Cardiac fibroblast (primary cell): ENCODE measurements at places on chromosomes 3 and 15.

- DNase-seq = peak; percentile 37
Measured at GRCh38 chr3:5188419-5189221, 1.1 kb downstream of the EDEM1 start.

GRCh38 chr3:4271834-4272233 is 31.3 kb upstream of the SETMAR start:
- DNase-seq = peak; percentile 52

DNA sequence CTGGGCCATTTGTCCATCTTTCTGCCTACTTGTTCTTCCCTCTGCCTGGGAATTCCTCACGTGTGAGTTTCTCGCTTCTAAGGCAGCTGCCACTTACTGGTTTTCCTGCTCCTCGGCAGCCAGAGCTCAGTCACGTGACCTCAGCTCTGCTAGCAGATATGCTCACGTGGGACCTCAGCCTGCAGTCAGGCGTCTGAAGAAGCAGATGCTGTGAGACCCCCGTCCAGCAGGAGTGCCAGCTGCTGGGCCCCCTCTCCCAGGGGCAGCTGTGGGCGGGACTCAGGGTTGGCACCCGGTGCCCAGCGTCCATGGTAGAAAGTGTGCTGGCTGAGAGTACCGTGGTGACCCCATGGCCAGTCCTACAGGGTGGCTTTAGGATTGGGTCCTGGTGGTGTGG is 161.3 kb upstream of the TLE3 start:
- peak; percentile 45 for DNase-seq

- no peak for DNase-seq
Measured at GRCh38 chr15:71078506-71079207, 36.6 kb upstream of the THSD4 start.

- no peak for DNase-seq
Measured at GRCh38 chr3:46900356-46900755, 22.8 kb downstream of the PTH1R start.

GRCh38 chr3:166864473-166865467 is 515.3 kb downstream of the ZBBX start:
- no peak for DNase-seq

DNA sequence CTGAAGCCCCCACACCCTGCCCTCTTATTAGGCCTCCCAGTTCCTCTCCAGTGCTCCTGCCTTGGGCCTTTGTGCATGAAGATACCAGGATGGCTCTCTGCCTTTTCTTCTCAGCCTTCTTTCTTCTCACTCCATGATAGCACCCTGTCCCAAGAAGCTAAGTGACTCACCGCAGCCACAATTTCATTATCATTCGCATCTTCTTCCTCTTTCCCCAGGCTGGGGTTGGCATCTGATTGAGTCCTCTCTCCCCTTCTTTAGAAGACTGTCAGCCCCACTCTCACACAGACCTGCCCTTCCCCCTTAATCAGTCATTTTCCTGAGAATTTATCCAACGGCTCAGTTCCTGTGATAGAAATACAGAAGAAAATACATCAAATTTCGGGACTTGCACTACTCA is 102.0 kb downstream of the STAC start:
- DNase-seq = no peak

DNA sequence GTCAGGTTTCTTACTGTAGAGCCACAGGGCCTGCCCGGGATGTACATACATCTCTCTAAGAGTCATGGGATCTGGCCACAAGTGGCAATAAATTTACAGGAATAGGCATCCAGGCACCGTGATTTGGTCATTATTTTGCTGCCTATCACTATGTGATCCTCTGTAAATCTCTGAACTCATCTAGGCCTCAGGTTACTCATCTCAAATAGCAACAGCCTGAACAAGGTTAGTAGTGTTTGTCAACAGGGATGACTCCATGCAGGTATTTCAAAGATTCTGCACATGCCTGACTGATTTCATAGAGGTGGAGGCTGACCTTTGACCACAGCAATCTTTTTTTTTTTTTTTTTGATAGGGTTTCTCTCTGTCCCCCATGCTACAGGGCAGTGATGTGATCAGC is 88.8 kb upstream of the TBL1XR1 start:
- DNase-seq = no peak

- DNase-seq = no peak
Measured at GRCh38 chr3:41208507-41209220, 9.4 kb downstream of the CTNNB1 start.

DNA sequence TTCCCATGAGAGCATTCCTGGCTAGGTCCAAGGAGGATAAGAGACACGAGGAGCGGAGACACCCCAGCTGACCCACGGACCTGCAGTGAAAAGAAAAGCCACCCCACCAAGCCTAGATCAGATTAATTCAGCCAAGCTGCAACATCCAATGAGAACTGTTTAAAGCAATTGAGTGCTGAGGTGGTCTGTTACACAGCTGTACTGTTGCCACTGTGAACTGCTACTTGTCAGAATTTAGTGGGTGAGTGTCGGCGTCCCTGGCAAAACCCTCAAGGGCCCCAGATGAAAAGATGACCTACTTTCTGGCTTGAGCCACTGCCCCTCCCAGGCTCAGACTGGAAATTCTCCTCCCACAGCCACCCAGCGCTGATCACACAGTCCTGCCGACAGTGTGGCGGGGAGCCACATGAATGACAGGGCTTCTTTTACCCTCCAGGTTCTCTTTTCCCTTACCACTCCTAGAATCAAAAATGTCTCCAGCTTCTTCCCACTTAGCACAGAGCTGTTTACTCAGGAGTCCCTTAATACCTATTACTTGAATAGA is 26.4 kb upstream of the KBTBD12 start:
- peak; percentile 20 for DNase-seq

GRCh38 chr3:100106094-100106493 is 8.2 kb downstream of the FILIP1L start:
- DNase-seq = no peak

DNA sequence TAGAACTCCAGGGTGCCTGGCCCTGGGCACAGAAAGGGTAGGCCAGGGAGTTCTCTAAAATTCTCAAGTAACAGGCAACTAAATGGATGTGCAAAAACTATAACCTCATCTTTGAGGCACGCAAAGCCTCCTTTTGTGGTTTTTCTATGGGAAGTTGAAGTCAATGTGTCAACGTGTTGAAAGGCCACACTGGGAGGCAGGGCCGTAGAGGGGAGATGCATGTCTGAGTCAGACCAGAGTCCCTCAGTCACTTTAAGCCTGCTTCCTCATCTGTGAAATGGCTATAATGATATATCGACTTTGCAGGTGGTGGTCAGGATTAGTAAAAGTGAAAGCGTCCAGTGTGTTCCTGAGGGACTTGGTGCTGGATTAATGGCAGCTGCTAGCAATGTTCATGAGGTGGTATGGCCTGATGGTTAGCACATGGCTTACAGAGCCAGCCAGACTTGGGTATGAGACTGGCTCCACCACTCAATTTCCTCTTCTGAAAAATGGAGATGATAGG is 17.0 kb downstream of the TGM5 start:
- peak; percentile 52 for DNase-seq

GRCh38 chr3:29339016-29339833 is 58.4 kb downstream of the RBMS3 start:
- peak; percentile 59 for DNase-seq

- DNase-seq = no peak
Measured at GRCh38 chr3:140830391-140830790, 111.2 kb upstream of the SLC25A36 start.

- DNase-seq = peak; percentile 81
Measured at GRCh38 chr15:77507143-77507897, 86.6 kb downstream of the HMG20A start.

- peak; percentile 63 for DNase-seq
Measured at GRCh38 chr3:154151969-154152368, 30.8 kb downstream of the ARHGEF26 start.

DNA sequence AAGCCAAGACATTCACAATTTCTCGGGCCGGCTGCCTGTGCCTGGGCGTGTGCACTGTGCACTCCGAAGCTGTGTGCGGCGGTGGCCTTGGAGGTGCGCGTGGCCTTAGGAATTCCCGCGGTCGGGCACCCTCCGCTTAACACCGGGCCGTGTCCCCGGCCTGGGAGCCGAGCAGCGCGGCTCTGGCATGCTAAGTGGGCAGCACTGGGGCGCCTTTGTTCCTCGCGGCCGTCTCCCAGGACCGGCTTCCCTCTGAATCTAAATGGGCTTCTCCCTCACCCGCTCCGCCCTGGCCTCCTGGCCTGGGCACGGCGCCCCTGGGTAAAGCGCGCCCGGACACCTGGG is 498 bp upstream of the ARNT2 start:
- DNase-seq = no peak

DNA sequence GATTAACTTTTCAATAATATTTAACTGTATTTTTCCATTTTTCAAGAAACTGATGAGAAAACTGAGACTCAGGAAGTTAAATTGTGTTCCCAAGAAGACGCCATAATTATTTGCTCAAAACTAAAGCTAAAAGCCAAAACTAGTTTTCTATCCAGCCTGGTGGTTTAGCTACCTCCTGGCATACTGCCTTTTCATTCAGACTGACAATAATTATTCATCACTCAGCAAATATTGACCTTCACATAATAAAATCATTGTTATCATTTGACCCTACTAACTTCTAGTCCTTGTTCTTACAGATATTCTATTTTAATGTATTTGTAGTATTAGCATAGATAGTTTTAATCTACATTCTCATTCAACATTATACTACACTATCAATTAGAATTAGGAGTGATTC is 210.6 kb upstream of the GADL1 start:
- no peak for DNase-seq

DNA sequence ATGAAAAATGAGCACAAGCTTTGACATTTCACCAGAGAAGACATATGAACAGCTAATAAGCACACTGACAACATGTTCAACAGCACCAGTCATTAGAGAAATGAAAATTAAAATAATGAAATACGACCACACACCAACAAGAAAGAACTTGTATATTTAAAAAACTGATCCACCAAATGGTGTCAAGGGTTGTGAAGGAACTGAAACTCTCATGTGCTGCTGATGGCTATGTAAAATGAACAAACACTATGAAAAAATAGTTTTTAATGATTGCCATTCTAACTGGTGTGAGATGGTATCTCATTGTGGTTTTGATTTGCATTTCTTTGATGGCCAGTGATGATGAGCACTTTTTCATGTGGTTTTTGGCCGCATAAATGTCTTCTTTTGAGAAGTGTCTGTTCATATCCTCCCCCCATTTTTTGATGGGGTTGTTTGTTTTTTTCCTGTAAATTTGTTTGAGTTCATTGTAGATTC is 193.8 kb downstream of the SCAPER start:
- DNase-seq = no peak

- DNase-seq = peak; percentile 62
Measured at GRCh38 chr3:4904811-4905695, 74.2 kb upstream of the BHLHE40 start.

DNA sequence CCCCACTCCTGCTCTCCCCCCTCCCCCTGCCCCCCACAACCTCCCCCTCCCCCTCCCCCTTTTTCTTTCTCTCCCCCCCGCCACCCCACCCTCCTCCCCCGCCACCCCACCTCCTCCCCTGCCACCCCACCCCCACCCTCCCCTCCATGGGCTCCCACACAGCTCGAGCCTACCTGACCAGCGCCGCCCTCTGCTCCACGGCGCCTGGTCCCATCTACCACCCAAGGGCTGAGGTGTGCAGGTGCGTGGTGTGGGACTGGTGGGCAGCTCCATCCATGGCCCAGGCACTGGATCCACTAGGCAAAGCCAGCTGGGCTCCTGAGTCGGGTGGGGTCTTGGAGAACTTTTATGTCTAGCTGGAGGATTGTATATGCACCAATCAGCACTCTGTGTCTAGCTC is 68.3 kb upstream of the KCNAB1 start:
- no peak for DNase-seq

DNA sequence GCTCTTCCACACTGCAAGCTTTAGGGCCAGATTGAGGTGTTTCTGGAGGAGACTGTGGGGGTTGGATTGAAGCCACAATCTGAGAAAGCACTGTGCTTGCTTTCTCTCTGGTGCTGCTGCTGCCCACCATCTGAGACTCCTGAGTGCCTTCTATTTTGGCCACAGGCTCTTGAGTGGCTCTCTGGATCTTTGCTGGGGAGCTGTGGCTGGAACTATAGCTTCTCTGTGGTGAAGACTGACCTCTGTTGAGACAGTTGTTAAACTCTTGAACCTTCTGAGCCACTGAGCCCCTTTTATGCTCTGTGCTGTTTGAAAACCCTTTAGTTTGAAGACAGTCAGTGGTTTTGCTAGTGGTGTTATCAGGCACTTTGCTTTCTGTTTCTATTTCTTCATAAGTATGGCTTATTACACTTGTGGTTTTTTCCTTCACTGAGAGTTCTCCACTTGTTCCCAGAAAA is 108.7 kb upstream of the TSPAN3 start:
- DNase-seq = peak; percentile 33

DNA sequence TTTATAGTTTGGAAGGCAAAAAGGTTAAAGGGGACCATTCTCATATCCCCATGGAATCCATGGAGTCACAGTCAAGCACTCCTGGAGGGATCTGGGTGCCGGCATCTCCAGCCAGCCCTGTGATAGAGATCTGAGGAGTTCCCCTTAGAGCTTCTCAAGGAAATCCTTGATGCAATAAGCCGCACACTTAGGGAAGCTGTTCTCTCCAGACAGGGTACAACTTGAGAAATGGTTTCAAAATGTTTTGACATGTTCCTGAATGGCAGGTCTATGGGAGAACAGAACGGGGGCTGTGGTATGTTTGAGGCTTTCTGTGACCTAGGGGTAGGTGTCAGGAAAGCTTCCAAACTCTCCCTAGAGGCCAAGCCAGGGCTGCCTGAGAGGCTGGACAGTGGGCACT is 292.9 kb downstream of the TLE3 start:
- DNase-seq = no peak

- DNase-seq = no peak
Measured at GRCh38 chr3:32128936-32129335, 22.5 kb downstream of the GPD1L start.

DNA sequence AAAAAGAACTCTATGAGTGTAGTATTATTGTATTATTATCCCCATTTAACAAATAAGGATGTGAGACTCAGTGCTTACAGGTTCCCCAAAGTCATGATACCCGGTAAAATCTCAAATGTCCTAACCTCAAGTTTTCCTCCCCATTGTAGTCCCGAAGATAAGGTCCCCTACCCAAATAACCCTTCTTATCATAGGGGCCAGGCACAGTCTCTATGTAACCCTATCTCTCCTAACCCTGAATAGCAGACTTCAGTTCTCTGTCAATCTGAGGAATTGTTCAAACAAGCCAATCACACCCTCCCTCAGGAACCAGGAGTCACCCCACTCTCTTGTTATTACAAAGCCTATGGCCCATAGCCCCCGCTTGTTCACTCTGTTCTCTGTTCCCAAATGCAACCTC is 10.5 kb upstream of the SUSD5 start:
- DNase-seq = no peak

- no peak for DNase-seq
Measured at GRCh38 chr3:113161661-113162060, 49.7 kb upstream of the BOC start.

- DNase-seq = no peak
Measured at GRCh38 chr15:84659904-84660781, 2.1 kb upstream of the NMB start.

DNA sequence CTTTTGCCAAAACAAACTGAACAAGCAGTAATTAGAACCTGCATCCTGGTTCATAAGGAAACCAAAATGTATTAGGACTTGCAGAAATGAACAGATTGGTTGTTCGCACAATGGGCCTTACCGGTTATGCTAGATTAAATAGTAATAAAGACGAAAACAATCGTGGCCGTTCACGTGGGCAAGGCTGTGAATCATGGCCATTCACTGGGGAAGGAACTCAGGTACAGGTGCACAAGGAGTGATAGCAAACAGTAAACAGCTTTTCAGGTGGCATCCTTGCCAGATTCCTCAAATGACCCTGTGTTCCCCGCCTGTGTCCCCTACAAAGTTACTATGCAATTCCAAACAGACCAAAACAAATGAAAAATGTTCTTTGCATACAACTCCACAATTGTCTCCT is 8.2 kb downstream of the LRIG1 start:
- no peak for DNase-seq

- peak; percentile 63 for DNase-seq
Measured at GRCh38 chr3:180420804-180421203, 181.2 kb upstream of the TTC14 start.
